AG09309 (cell line): ENCODE measurements at places on chromosomes 2 and 18.

- no peak for DNase-seq
Observed at GRCh38 chr2:175175320-175175719, 6.2 kb downstream of the ATP5MC3 start.

- DNase-seq: no peak
Observed at GRCh38 chr18:59813942-59814341, 85.9 kb upstream of the PMAIP1 start.

- DNase-seq: no peak
Observed at GRCh38 chr2:205002390-205002789, 457.1 kb downstream of the PARD3B start.

DNA sequence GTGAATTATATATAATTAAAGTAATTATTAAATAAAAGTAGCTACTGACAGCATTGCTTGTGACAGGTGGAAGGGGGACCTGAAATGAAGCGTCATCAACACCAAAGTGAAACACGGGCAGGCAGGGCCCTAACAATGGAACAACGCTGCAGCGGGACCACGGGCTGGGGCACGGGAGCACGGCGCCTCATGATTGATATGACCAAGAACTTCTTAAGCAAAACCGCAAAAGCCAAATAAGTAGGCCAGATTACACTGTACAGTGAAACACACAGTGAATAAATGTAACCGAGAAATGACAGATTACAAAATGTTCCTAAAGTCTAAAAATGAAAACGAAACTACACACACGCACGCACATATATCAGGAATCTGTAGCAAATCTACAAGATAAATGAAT is 81.4 kb downstream of the SNTG2 start:
- no peak for DNase-seq

DNA sequence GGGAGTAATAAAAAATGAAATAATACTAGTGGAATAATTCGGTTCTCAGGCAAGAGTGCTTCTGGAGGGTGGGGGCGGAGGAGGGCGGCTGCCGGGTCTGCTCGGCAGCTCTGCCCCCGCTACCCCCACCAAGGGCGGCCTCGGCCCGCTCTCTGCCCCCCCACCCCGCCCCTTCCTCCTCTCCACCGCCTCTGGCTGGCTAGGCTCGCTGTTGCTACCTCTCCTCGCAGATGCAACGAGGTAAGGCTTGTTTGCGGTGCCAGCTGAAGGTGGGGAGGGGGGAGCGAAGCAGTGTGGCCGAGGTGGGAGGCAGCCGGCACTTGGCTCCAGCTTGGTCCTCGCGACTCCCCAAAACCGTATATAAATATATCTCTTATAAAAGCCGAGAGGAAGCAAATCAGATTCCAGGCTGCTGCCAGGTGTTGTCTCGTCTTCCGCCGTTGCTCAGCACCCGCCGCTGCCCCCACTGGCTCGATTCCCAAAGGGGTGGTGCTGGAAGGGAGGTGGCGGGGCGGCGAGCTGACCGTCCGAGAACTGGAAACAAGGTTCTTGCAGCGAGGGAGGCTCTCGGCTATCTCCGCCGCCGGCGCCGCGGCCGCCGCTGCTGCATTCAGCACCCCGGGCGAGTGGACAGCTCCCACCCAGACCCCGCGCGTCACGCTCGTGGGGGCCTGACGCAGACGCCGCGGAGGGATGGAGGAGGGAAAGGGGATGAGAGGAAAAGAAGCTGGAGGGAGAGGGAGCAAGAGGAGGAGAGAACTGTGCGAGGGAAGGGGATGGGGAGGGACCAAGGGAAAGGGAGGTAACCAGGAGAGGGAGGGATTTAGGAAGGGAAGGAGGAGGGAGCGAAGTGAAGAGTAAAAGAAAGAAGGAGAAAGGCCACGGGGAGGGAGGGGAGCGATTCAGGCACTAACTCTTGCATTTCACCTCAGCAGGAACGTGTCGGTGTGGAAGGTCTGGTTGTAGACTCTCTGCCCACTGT is at the start of gene MARCHF4:
Gene MARCHF4, minus strand, starts transcription at position 763 of the 982 bp plus-strand sequence. CDS start 2,223 bp downstream, outside the sequence.
- no peak for DNase-seq

DNA sequence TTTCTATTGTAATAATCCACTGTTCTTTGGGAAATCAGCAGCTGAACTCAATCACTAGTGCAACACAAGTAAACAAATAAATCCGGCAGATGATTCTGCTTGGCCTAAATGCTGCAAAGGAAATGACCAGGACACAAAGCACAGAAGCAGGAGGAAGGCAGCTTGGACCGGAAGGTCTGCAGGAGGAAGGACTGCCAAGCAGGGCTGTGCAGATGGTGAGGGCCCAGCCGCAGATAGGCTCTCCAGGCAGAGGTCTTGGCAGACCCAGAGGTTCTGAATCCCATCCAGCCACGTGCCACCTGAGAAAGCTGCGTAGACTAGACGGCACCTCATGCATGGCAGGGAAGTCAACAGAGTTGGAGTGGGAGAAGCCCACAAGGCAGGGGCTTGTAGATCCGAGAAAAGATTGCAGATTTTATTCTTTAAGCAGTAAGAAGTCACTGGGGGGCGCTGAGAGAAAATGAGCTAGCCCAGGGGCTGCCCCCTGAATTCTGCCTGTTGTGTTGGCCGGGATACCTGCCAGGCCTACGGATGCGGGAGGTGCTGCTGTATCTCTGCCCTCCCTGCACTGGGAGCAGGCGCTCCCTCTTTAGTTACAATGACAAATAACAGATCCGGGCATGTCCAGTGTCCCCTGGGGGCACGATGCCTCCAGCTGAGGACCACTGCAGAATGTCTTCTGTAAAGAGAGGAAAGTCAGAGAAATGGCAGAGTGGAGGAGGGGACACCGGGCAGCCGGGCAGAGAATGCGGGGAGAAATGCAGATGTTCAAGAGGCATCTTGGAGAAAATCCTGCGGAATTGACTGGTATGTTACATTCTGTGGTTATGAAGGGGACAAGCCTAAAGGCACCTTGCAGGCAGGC is 153.5 kb downstream of the PXDN start:
- DNase-seq: no peak

- no peak for DNase-seq
Observed at GRCh38 chr2:165582863-165583506, 113.5 kb downstream of the CSRNP3 start.

- DNase-seq: no peak
Observed at GRCh38 chr2:187506416-187506815, 47.8 kb downstream of the TFPI start.

DNA sequence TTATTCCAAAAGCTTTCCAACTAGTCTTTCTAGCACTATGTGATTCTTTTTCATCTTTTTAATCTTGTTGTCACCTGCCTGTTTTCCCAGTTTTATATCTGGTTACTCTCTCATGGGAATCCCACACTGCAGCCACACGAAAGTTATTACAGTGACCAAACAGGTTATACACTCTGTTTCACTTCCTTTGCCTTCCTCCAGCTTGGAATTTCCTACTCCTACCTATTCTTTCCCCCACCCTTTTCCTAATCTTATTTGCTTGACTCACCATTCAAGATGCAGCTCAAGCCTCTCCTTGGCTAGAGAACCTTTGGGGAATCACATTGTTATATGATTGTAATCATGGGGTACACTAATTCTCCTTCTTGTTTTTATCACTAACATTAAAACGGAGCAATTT is 13.4 kb upstream of the TLK1 start:
- DNase-seq: no peak

DNA sequence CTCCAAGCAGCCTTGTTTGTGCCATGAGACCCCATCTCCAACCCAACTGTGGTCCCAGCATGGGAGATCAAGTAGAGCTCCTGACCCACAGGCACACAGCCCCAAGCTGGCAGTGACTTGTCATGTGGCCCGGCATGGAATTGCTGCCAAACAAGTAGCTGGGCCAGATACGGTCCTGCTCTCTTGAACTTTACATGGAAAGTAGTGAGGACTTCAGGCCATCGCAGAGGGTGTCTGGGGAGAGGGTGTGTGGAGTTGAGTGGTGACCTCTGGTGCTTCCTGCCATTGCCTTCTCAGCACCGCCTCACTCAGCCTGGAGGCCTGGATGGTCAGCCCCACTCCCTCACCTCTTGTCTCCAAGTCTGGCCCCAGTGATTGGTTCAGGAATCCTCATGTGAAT is 10.9 kb upstream of the SLC4A3 start:
- DNase-seq: no peak

- no peak for DNase-seq
Observed at GRCh38 chr2:218992703-218993344, 398 bp downstream of the CRYBA2 start.
